ENCODE measurements at places on chromosomes 2 and 18.

- no peak for DNase-seq
These were observed 377.4 kb upstream of the CRIM1 start for GRCh38 chr2:35978218-35978617.

- DNase-seq: peak; percentile 60
These were observed 14.0 kb upstream of the PRKCE start for GRCh38 chr2:45637440-45637839.

- peak; percentile 46 for DNase-seq
These were observed 582.1 kb upstream of the SETBP1 start for GRCh38 chr18:44098551-44099098.

GRCh38 chr18:6113650-6114049 lies 218.3 kb upstream of the TMEM200C start:
- no peak for DNase-seq

DNA sequence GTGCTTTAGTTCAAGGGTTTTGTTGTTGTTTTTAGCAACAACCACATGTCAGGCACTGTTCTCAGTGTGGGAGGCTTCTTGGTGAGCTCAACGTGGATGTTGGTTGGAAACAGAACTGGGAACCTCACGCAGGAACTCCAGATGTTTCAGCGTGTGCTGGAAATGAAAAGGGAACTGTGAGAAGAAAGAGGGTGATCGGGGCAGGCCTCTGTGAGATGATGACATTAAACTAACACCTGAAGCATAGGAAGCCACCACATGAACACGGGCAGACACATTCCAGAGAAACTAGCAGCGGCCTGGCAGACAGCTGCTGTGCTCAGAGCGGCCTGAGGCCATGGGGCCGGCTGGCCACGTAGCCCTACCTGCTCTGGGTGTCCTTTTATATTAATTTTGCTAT lies 66.4 kb downstream of the COA5 start:
- no peak for DNase-seq

GRCh38 chr2:233082222-233082930 lies 22.2 kb downstream of the INPP5D start:
- DNase-seq: no peak

DNA sequence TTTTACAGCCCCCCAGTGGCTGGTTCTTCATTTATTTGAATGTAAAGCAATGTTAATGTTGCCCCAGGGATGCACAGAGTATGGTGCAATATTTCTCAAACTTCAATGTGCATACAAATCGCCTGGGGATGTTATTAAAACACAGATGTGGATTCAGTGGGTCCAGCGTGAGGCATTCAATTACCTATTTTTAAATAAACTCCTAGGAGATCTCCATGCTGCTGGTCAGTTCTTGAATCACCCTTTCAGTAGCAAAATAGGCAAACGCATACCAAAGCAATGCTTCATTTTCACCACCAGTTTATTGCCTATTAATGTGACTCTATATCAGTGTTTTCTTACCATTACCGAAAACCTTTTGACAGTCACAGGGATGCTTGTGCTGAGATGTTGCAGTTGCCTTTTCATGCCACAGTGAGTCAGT lies 530.7 kb downstream of the CBLN2 start:
- DNase-seq: no peak

- DNase-seq: no peak
These were observed 258.6 kb downstream of the ZEB2 start for GRCh38 chr2:144261336-144261735.

GRCh38 chr2:64654063-64654811 lies 524 bp upstream of the SERTAD2 start:
- DNase-seq: peak; percentile 81

DNA sequence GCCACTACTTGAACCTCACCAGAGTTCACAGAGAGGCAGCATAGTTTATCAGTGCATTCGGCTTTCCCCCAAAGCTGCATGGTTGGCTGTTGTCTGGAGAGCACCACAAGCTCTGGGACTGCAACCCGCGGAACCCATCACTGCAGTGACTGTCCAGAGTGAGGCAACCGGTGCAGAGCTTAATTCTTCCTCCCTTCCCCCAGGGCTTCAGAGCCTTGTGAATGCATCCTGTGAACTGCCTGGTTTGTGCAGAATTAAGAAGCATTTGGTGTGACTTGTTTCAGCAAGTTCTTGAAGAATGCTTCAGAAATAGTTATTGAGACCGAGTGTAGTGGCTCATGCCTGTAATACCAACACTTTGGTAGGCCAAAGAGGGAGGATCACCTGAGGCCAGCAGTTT lies 99.2 kb upstream of the FOSL2 start:
- no peak for DNase-seq

GRCh38 chr2:88500691-88501090 lies 48.2 kb upstream of the FOXI3 start:
- DNase-seq: no peak

GRCh38 chr2:69253611-69254301 lies 133.3 kb downstream of the GFPT1 start:
- DNase-seq: no peak

- DNase-seq: no peak
These were observed 8.8 kb downstream of the LBH start for GRCh38 chr2:30239986-30240752.

DNA sequence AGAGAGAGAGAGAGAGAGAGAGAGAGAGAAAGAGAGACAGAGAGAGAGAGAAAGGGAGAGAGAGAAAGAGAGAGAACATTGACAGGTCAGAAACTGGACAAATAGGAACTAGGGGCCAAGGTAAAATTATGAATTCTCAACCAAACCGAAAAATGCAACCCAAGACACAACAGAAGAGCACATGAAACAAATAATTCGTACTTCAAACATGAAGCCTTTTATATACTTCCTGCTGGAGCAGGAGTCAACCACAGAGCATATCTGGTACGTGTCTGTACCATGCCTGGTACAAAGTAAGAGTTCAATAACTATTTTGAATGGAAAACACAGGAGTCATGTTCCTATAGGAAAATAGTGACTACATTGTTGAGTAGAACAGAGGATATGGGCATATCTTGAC lies 6.5 kb upstream of the VPS54 start:
- DNase-seq: no peak

- DNase-seq: no peak
These were observed 181.8 kb downstream of the SNTG2 start for GRCh38 chr2:1132328-1132969.

DNA sequence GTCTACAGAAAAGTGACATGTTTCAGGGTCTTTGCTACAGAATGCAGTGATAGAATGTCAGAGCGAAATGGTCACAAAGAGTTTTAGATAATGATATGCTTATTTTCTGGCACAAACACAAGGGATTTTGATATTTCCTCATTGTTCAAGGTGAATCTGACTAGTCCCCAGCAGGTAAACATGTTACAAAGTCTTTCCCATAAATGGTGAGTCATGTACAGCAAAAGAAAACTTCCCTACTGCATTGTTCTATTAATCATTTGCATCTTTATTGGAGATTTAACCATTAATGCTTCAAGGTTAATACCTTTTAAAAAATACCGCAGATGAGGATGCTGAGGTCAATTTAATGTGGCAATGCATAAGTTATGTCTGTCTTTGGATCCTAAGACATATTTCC lies 19.1 kb upstream of the TRIB2 start:
- DNase-seq: no peak

- no peak for DNase-seq
These were observed 26.2 kb downstream of the TAF4B start for GRCh38 chr18:26252411-26252810.

GRCh38 chr2:183214680-183215079 lies 90.4 kb downstream of the NUP35 start:
- DNase-seq: no peak

GRCh38 chr2:11546072-11546471 lies 12.2 kb downstream of the GREB1 start:
- DNase-seq: no peak

- no peak for DNase-seq
These were observed 261.4 kb downstream of the EPHA4 start for GRCh38 chr2:221310730-221311129.

DNA sequence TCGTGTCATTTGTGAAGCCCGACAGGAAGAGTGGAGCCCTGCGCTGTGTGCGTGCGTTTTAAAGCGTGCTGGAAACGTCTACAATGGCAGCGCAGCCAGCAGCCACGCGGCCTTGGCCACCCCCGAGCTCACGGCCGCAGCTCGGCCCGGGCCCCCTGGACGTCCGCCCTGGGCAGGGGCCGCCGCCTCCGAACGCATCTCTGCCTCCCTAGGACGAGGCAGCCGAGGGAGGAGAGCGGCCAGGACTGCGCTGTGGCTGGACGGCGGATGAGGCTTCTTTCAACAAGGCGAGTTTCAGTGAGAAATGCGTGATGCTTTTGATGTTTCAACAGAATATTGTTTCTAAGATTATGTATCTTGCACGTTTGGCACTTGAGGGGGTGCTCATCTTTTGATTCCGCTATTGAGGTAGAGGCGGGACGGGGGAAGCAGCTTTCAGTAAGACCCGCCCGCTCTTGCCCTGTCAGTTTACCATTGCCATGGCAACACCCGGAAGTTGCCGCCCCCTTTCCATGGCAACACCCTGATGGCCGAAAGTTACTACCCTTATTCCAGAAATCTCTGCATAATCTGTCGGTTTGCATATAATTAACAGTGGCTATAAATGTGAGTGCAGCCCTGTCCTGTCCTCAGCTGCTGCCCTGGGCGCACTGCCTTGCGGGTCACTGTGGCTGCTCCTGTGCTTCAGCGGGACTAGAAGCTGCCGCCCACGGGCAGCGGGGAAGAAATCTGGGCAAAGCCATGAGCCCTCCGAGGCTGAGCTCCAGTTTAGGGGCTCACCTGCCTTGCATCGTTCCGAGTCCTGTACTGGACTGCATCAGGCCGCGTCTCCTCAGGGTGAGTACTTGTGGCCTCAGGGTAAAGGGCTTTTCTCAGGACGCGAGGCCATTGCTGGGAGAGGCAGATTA lies 38.6 kb downstream of the ADNP2 start:
- no peak for DNase-seq

DNA sequence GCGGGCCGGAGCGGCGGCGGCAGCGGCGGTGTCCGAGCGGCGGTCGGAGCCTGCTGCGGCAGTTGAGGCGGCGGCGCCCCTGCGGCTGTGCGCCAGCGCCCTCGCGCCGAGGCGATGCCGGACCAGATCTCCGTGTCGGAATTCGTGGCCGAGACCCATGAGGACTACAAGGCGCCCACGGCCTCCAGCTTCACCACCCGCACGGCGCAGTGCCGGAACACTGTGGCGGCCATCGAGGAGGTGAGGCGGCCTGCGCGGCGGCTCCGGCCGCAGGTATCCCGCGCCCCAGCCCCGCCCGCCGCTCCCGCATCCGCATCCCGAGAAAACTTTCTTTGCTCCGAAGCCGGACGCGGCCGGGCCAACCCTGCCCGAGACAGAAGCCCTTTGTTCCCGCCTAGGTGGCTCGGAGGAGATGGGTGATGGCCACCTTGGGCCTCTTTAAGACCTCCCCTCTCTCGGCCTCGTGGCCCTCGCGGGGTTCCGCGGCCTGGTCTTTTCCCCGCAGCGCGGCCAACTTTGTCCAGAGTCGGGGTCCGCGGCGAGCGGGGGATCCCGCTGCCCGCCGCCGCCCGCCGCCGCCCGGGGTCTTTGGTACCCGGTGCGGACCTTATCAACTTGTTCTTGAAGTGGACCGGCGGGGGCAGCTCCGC lies 504 bp downstream of the ASAP2 start:
- DNase-seq: no peak

DNA sequence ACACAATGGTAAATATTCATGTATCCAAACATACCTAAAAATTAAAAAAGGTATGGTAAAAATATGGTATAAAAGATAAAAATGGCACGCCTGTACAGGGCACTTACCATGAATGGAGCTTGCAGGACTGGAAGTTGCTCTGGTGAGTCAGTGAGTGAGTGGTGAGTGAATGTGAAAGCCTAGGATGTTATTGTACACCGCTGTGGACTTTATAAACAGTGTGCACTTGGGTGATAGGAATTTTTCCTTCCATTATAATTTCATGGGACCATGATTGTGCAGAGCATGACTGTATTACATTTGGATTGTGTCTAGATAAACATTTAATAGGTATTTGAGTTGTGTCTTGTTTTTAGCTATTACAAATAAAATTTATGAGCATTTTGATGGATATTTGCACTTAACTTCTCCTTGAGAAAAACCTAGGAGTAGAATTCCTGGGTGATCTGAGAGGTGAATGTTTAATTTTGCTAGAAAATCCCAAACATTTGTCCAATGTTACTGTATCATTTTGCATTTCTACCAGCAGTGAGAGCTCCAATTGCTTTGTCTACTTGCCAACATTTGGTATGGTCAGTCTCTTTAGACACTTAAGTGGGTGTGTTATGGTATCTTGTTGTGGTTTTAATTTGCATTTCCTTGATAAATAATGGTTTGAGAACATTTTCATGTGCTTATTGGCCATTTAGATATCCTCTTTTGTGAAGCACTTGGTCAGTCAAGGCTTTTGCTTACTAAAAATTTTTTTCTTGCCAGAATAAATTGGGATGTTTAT lies 81.7 kb downstream of the BCL2L11 start:
- no peak for DNase-seq

GRCh38 chr2:142883526-142883925 lies 6.1 kb downstream of the KYNU start:
- no peak for DNase-seq

- DNase-seq: no peak
These were observed 153.7 kb upstream of the NCK2 start for GRCh38 chr2:105590780-105591660.

DNA sequence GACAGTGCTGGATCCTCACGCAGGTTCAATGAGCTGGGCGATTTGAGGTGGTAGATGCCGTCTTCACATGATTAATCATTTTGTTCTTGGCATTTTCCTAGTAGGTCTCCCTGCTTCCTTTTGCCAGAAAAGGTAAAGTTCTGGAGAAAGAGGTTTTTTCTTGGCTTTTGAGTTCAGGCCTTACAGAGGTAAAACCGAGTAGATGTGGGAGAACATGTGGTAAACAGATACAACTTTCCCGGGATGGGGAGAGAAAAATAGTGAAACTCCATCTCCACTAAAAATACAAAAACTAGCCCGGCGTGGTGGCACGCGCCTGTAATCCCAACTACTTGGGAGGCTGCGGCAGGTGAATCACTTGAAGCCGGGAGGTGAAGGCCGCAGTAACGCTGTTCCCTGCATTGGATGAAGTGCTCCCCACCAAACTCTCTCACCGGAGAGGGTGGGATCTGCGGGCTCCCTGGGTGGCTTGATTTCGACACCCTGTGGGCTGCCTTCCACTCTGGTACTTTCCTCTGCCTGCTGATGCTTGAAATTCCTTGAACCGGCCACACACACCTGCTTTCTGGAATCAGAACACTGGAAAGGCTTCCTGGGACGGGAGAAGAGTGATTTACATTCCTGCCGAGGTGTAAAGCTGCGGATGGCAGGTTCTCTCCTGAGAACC lies 88.8 kb downstream of the ACTR3 start:
- no peak for DNase-seq

GRCh38 chr2:11325961-11326676 lies 18.3 kb downstream of the ROCK2 start:
- no peak for DNase-seq

GRCh38 chr2:178891265-178891958 lies 84.2 kb upstream of the TTN start:
- DNase-seq: no peak

DNA sequence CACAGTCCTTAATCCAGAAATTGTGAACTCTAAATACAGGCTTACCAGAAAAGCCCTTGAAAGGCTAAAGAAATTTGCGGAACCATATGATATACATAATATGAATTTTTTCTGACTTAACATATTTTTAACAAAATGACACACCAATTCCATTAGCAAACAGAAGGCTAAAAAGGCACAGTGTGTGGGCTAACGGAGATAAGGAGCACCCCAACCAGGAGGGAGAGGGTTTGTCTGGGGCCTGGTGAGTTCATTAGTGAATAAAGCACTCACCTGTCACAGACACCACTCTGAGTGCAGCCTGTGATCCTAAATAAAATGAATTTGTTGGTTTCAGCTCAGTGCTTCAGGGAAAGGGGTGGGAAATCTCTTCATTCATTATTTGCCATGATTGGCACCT lies 2.7 kb upstream of the FECH start:
- no peak for DNase-seq

- no peak for DNase-seq
These were observed 15.4 kb upstream of the IGFBP5 start for GRCh38 chr2:216710551-216711301.

Measured in GDM1 (cell line).